HuH-7 (cell line): ENCODE measurements at places on chromosomes 1 and 21.

GRCh38 chr1:65894738-65895605, 102.3 kb downstream of the PDE4B start:
- no peak for DNase-seq

- DNase-seq, result no peak
These were observed 50.5 kb downstream of the OPTC start for GRCh38 chr1:203544485-203544884.

- no peak for DNase-seq
These were observed 53.8 kb upstream of the BCL10 start for GRCh38 chr1:85330214-85330631.

DNA sequence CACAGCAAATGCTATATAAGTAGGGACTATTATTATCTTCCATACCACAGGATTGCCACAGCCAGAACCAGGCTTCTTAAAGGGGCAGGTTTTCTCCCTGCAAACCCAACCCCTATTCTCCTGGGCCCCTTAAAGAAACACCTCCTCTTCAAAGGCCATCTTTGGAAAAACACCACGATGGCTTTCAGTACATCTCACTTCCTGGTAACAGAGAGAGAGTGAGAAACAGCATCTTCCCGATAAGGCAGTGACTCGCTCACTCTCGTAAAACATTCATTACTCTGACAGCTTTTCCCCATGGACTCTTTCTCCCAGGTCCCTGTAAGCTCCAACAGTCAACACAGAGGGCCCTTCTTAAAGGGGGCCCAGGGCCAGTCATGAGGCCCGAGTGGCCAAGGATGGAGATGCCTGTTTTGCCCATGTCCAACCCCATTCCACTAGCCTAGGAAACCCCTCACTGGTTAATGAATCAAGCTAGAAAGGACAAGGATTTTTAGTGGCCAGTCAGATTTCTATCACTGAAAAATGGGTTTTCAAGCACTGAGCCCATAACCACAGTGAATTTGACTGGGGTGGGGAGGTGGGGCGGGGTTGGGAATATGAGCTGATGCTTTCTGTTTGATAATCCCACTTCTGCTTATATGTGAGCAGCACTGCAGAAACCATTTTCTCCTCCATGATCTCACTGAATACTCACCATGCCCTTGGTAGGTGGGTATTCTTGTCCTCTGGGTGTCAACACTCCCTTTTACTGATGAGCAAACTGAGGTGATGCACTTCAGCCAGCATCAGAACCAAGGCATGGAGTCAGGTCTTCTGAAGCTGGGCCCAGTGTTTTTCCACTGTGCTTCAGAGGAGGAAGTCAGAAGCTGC, 3.6 kb upstream of the NAV1 start:
- DNase-seq, result no peak

- DNase-seq, result no peak
These were observed 13.1 kb upstream of the EXO1 start for GRCh38 chr1:241834733-241835377.

- no peak for DNase-seq
These were observed 53.5 kb downstream of the SYT6 start for GRCh38 chr1:114100148-114100547.

GRCh38 chr1:28205243-28205642, 27.6 kb downstream of the DNAJC8 start:
- no peak for DNase-seq

- no peak for DNase-seq
These were observed 450.0 kb downstream of the USP25 start for GRCh38 chr21:16179773-16180172.

DNA sequence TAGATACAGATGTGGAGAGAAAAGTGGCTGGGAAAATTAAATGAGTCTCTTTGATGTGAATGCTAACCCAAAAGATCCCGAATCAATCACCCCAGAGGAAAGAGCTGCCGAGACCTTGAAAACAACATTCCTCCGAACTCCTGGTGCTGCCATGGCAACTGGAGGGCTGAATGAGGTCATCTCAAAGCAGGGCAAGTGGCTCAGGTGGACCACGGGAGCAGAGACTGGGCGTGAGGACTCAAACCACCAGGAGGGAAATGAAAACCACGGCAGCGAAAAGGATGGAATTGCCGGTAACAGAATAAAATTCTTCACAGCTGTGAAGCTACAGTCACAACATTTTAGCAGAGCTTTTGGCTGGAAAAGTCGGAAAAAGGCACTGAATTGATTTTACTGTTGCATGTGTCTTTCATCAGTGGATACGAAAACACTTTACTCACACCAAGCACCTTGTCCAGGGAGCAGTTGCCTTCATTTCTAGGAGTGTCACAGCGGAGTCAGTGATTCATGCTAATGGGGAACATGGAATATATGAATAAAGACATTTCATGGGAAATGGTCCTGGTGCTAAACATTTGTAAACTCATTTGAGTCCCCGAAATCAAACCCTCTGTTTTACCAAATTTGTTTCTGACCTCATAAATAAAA, 23.2 kb upstream of the BECN2 start:
- no peak for DNase-seq

GRCh38 chr1:204287466-204287891, 72.2 kb downstream of the PLEKHA6 start:
- no peak for DNase-seq

DNA sequence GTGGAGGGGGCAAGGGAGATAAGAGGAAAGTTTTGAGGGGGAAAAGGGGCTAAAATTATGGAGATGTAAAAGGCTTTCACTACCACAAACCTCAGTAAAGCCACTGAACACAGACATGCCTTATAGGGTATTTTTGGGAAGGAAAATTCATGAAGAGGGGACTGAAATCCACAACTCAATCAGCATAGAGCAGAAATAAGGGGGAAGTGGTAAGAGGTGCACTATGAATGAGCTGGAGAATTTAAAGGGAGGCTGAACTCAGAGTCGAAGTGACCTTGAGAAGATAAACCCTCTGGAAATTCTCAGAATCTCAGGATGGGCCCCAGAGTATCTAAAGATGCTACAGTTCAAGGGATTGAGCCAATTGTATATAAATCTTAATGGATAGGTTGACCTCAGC, 15.3 kb downstream of the RHEX start:
- DNase-seq, result no peak

- DNase-seq, result no peak
These were observed 6.2 kb downstream of the CROCC start for GRCh38 chr1:16927711-16928485.

- no peak for DNase-seq
These were observed 8.1 kb downstream of the CCSAP start for GRCh38 chr1:229334716-229335115.

DNA sequence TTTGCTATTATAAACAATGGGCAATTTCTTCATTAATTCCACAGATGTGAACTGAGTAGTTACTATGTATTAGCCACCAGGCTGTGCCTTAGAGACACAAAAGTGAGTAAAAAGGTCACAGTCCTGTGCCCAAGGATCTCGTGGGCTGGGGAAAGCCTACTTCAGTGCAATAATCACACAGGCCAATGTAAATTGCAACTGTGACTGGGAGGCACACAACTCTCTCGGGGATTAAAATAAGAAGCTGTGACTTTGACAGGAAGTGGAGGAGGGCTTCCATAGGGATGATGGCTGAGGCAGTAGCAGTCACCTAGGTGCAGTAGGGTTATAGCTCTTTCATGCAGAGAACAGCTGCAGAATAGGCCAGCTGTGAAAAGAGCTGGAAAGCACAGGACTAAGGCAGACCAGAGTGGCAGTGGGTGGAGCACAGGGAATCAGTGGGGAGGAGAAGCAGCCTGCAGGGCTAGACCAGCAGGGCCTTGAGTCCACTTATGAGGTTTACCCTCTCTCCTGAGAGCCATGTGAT, 121.9 kb downstream of the MAB21L3 start:
- no peak for DNase-seq

- DNase-seq, result no peak
These were observed 450.7 kb downstream of the PTPRC start for GRCh38 chr1:199089393-199090122.

DNA sequence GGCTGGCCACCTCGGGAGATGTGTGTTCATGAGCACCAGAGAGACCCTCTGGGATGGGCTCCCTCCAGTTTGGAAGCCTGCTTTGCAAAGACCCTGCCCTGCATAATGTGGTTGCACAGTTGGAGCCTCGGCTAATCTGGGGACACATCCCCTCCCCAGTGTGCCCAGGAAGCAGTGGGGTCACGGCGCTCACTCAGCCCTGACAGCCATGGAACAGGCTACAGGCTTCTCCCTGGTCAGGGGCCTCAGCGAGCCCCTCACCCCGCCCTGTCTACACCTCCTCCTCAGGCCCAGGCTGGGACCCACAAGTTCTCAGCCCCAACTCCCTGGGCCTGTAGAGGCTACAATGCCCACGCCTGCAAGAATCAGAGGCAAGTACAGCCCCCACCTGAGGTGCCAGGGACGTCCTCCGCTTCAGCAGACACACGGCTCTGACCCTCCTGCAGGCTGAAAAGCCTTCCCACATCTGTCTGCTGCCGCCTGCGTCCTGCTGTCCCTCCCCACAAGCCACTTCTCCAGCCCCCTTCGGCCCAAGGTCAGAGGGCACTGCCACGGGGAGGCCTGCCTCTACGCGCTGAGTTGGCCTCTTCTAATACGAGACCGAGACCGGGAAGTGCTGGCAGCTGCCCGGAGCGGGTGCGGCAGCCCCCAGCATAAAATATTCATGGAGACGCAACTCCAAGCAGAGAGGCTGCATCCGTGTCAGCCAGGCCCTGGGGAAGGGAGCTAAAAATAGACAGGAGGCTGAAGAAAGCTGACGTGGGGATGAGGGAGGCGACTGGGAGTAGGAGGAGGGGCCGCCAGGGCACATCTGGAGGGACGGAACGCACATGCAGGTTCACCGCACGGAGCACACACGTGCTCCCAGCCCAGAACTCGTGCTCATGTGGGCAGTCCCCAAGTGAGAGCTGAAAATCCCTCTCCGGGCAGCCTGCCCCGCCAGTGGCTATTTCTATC, 15.2 kb upstream of the GPR153 start:
- no peak for DNase-seq

- DNase-seq, result no peak
These were observed 6.3 kb downstream of the C1orf53 start for GRCh38 chr1:197908716-197909220.

- no peak for DNase-seq
These were observed 22.7 kb upstream of the PIK3CD start for GRCh38 chr1:9628541-9629444.

- DNase-seq, result no peak
These were observed 9.6 kb downstream of the ST6GALNAC3 start for GRCh38 chr1:76084029-76084627.

- no peak for DNase-seq
These were observed 38.2 kb downstream of the GRIK3 start for GRCh38 chr1:36996106-36996505.

GRCh38 chr1:10339036-10339567, 59.8 kb upstream of the PGD start:
- DNase-seq, result no peak

DNA sequence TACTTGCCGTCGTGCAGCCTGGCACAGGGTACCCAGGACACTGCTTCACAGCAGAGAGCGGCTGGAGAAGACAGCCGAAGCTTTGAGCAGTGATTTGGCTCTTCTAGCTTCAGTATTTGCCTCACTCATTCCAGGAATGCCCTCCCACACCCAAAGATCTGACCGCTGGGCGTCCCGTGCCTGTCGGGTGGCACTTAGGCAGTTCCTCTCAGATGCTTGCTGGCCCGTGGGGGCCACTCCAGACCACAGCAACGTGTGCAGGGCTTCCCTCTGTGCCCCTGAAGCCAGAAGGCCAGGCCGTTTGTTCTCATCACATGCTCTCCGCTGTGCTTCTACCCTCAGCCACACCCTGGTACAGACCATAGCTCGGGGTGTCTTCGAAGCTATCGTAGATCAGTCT, 17.0 kb downstream of the RRP1B start:
- no peak for DNase-seq

DNA sequence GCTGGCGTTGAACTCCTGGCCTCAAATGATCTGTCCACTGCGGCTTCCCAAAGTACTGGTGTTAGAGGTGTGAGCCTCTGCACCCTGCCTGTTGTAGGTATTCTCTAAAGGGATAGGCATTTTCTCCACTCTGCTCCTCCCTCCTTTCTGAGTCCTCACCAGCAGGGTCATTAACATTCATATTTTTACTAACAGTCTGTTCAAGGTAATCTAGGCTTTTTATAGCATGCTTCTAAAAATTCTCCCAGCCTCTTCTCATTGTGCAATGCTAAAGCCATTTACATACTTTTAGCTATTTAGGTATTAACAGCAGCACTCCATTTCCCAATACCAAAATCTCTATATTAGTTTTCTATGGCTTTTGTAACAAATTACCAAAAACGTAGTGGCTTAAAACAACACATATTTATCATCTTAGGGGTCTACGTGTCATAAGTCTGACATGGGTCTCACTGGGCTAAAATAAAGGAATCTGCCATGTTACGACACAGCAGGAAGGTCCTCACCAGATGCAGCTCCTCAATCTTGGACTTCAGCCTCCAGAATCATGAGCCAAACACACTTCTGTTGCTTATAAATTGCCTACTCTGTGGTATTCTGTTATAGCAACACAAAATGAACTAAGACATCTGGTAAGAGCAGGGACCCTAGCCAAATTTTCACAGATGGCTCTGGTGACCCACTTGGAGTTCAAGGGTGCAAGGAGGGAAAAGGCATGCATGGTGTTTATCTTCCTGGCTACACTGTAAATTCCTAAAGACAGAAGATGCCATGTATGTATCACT, 2.9 kb upstream of the SLC2A7 start:
- DNase-seq, result no peak

DNA sequence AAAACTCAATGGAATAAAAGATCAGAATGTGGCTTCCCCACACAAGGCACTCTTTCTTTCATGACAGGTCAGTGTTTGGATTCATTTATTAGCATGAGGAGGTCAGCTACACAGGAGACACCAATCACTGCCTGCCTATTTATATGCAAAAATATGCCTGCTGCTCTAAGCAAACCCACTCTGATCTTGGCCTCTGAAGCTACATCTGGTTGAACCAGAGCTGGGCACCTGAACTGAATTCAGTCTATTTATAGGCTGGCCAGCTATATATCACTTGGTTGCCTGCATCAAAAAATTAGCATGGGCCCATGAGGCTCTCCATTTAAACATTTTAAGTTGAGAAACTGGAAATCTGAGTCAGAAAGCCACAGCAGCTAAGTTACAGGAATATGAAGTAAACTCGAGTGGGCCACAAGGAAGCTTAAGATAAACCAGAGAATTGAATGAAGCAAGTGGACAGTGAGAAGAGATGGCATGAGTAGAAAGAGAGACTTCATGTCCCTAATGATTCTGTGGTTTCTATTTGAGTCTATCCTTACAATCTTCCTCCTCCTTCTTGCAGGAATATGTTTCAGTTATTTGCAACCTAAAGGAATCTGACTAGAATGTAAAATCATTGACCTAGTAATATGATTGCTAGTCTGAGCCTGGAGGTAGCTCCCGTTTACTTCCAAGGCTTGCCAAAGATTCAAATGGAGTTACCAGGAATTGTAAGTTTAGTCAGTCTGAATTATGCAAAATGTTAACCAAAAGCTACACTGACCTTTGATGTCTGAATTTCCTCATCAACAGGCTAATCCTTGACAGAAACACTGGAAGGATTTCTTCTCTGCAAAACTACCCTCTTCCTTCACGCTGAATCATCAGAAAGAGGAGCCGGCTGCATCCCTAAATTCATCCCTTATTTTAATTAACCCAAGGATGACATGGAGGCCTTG, 17.7 kb downstream of the DDAH1 start:
- no peak for DNase-seq
